ENCODE measurements at places on chromosomes 1 and 21.

GRCh38 chr1:162011337-162012012 is 12.2 kb downstream of the OLFML2B start:
- DNase-seq, result no peak

- DNase-seq, result no peak
Measured at GRCh38 chr1:166952002-166952746, 23.2 kb downstream of the ILDR2 start.

DNA sequence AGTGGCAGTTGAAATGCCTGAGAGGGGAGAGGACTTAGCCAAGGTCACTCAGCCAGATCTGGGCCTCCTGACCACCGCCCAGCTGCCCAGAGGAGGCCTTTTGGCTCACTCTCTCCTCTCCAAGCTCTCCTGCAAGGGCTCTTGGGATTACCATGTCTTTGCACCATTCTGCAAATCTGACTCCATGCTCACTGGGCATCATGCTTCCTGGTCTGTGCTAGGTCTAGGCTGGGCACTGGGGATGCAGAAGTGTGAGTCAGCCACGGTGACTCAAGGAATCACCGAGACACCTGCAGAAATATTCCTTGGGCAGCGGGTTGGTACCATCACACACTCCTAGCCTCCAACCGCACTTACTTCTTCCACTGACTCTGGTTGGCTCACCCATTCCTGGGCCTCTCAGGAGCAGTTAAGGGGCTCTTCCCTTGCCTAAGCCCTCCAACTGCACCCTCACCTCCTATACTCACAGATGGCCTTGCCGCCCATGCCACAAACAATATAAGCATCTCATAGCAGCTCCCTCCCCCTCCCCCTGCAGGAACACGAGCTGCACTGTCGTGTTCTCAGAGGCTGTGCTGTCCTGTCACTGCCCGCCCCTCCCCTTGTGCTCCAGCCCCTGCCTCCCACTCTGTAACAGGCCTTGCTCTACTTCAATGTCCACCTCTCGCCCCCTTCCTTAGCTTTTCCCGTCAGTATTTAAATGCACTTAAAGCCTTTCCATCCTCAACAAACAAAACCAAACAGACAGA is 34.8 kb downstream of the CDCP2 start:
- no peak for DNase-seq

- DNase-seq, result no peak
Measured at GRCh38 chr1:4626560-4627319, 27.7 kb upstream of the AJAP1 start.

- DNase-seq, result no peak
Measured at GRCh38 chr21:26105819-26106218, 64.8 kb downstream of the APP start.

GRCh38 chr1:3069491-3070308 is 697 bp downstream of the PRDM16 start:
- peak; percentile 67 for DNase-seq

- no peak for DNase-seq
Measured at GRCh38 chr1:48261881-48262400, 39.4 kb downstream of the SLC5A9 start.

DNA sequence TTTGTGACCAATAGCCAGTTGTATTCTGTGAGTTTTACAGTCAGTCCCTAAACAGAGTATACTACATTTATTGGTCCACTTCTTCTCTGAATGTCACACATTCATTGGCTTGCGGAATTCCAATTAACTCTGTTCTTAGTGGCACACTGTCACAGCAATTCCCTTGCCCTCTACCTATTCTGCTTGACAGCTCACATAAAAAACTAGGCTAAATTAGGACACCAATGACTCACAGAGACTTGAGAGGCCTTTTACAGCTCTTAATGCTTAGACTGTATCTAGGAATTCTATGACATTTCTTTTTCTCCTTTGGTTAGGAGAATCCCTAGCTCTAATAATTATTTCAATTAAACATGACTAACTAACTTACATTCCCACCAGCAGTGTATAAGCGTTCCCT is 104.1 kb downstream of the NEGR1 start:
- DNase-seq, result no peak

GRCh38 chr1:228969953-228970800 is 234.9 kb downstream of the RHOU start:
- no peak for DNase-seq

GRCh38 chr1:116806245-116806644 is 52.0 kb downstream of the CD2 start:
- no peak for DNase-seq

DNA sequence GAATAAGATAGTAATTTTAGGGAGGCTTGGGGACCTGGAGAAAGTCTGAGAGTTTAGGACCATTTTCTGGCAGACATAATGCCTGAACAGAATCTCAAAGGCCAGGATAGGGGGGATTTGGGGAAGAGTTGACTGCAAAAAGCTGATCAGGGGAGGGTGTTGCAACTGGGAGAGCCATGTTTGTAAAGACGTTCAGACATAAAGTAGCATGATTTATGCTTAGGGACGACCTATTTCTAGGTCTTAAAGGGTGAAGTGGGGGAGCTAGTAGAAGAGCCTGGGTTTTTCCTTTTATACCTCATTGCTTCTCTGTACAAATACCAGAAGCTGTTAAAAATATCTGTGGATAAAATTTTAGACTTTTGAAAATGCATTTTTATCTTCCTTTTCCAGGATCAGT is 51.2 kb downstream of the FNBP1L start:
- DNase-seq, result no peak

DNA sequence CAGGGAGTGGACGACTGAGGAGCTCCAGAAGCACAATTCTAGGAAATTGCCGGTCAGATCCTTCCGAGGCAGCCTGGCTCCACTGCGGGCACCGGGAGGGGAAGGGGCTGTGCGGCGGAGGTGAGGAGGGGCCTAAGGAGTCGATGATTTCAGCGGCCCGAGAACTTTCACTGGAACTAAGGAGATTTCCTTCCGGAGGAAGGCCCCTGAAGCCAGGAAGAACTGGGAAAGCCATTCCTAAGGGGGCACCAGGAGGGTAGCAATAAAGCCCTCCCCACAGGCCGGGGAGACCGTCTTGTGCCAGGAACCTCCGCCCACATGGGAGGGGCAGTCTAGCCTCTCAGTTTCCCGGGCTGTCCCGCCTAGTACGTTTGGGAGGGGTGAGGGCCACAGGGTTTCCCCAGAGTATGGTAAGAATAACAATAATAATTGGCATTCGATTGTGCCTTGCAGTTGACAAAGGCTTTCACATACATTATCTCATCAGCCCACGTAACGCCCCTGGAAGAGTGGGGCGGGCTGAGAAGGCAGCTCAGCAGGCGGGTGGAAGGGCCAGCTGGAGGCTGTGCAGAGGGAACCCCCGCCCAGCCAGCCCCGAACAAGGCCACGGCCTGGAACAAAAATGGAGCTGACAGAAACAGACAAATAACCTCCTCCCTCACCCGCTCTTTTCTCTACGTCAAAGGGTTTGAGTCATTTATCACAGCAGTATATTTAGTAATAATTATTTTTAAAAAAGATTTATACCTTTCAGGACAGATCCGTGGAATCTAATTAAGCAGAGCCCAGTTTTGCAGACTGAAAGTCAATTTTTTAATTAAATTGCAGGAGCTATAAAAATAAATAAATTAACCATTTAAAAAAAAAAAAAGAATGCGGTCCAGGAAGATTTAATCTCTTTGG is 19.8 kb downstream of the NPR1 start:
- peak; percentile 65 for DNase-seq

GRCh38 chr1:71228742-71229365 is 148.0 kb upstream of the ZRANB2 start:
- DNase-seq, result peak; percentile 9

DNA sequence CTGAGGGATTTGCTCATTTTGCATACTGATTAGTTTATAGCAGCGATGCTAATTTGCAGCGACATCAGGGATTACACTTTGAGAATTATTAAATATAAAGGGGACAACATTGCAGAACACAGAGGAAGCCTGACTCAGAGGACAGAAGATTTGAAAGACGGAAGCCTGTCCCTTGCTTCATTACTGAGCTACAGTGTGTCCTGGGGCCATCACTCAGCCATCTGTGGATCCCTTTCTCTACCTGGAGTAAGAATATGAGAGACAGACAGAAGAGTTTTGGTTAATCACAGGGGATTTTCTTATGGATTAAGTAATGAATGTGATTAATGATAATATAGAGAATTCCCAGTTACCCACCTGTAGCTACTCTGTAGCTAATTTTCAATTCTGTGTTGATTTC is 134.7 kb downstream of the DISC1 start:
- no peak for DNase-seq

DNA sequence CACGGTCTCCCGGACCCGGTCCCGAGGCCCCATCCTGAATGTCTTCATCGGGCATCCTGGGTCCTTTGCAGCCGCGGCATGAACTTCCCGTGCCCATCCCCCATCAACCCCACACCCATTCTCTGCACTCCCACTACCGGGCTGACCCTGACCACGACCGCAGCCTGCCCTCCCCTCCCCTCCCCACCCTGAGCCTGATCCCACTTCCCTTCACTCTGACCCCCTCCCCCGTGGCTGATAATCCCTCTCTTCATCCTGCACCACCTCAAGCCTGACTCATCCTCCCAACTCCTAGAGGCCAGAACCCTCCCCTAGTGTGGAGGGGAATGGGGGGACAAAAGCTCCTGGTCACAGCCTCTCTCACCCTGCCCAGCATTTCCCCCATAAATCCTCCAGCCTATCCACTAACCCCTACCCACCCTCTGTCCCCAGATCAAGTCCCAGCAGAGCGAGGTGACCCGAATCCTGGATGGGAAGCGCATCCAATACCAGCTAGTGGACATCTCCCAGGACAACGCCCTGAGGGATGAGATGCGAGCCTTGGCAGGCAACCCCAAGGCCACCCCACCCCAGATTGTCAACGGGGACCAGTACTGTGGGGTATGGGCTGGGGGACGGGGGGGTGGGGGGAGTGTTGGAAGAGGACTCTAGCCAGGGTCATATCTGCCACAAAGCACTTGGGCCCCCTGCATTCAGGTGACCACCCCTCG is 602 bp downstream of the SH3BGRL3 start:
- DNase-seq, result no peak

GRCh38 chr1:15850471-15851001 is 3.0 kb downstream of the SPEN start:
- DNase-seq, result peak; percentile 23

DNA sequence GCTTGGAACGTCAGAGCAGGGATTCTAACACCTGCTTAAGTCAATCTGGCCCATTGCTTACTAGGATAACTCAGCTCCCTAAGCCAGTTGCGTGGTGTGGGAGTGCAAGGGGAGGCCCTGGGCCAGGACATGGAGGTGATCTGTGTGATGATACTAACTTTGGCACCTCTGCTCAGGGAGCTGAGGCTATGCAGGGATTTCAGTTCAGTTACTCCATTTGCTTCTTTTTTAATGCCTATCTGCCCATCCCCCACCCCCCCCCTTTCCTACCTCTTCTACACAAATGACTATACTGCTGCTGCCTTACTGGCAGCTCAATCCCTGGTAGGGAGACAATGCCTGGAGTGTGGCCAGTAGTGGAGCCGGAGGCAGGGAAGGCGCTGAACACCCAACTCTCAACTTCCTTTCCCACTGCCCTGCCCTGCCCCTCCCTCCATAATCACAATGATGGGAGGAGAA is 19.5 kb downstream of the INKA2 start:
- DNase-seq, result no peak

DNA sequence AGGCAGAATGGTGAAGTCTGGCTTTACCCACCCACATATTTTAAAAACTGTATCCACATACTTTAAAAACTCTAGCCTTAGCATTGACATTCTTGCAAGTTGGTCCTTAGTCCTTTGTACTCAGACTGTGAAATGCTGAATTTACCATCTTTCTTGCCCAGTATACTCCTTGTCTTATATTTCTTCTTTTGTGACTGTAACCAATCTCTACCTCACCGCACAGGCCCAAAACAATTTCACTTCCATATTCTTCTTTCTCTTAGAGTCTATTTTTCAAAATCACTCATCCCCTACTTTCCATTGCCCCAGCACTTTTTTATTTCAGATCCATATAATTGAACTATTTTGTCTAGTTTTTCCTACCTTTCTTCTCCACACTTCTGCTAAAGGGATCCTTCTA is 892.4 kb upstream of the B3GALT2 start:
- no peak for DNase-seq

- DNase-seq, result no peak
Measured at GRCh38 chr1:16998589-16998988, 13.1 kb downstream of the ATP13A2 start.

GRCh38 chr21:24369746-24370145 is 1237.5 kb downstream of the MRPL39 start:
- DNase-seq, result no peak

- no peak for DNase-seq
Measured at GRCh38 chr1:16152481-16153087, 3.3 kb downstream of the EPHA2 start.

- no peak for DNase-seq
Measured at GRCh38 chr1:226425431-226426031, 17.6 kb upstream of the PARP1 start.

- no peak for DNase-seq
Measured at GRCh38 chr1:201014816-201015200, 8.7 kb downstream of the KIF21B start.

GRCh38 chr1:18727956-18728355 is 97.3 kb downstream of the PAX7 start:
- DNase-seq, result no peak

- no peak for DNase-seq
Measured at GRCh38 chr1:36351227-36351977, 28.0 kb upstream of the EVA1B start.

- DNase-seq, result no peak
Measured at GRCh38 chr1:217462159-217462558, 168.7 kb downstream of the GPATCH2 start.

GRCh38 chr1:18205319-18205718 is 97.7 kb downstream of the IGSF21 start:
- DNase-seq, result no peak

DNA sequence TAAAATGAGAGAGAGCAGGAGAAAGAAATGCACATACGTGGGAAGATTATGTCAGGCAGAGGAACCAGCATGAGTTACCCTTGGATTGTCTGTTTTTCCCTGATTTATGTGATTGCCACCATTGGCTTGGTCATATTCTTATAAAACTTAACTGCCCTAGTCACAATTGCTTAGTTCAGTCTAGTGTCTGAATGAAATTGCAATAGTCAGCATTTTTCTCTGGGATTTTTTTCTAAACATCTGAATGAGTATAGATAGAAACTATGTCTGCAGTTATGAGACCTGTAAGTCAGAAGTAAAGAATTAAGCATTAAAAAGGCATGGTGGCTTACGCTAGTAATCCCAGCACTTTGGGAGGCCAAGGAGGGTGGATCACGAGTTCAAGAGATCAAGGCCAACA is 889.8 kb downstream of the PLA2G4A start:
- no peak for DNase-seq

DNA sequence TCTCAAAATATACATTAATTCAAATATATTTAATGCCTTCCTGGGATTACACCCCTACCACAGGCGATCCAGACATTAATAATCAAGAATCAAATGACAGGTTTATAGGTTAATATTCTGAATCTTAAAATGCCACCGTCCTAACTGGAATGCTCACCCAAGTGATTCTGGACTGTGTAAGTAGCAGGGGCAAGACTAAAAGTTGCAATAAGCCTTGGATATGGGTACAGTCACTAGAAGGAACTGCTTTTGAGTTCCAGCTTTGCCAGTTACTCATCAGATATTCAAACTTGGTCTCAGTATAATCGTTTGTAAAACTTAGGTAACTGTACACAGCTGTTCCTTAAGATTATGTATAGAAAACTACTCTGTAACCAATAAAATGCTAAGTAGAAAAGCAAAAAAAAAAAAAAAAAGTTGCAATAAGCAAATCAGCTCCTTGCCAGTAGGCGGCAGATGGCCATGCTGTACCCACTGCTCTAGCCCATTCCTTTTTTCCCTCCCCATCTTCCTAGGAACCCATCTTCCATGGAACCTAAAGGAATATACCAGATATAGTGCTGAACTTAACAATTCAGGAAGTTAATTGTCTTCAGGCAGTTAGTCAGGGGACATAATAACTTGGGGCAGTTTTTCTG is 10.5 kb downstream of the RO60 start:
- no peak for DNase-seq
